ENCODE measurements at places on chromosomes 12 and 14.

- no peak for DNase-seq
Measured at GRCh38 chr12:108633534-108634248, at the start of gene SELPLG. SELPLG (minus strand) TSS chr12:108633894; CDS start chr12:108624307, 9,587 bp downstream.

DNA sequence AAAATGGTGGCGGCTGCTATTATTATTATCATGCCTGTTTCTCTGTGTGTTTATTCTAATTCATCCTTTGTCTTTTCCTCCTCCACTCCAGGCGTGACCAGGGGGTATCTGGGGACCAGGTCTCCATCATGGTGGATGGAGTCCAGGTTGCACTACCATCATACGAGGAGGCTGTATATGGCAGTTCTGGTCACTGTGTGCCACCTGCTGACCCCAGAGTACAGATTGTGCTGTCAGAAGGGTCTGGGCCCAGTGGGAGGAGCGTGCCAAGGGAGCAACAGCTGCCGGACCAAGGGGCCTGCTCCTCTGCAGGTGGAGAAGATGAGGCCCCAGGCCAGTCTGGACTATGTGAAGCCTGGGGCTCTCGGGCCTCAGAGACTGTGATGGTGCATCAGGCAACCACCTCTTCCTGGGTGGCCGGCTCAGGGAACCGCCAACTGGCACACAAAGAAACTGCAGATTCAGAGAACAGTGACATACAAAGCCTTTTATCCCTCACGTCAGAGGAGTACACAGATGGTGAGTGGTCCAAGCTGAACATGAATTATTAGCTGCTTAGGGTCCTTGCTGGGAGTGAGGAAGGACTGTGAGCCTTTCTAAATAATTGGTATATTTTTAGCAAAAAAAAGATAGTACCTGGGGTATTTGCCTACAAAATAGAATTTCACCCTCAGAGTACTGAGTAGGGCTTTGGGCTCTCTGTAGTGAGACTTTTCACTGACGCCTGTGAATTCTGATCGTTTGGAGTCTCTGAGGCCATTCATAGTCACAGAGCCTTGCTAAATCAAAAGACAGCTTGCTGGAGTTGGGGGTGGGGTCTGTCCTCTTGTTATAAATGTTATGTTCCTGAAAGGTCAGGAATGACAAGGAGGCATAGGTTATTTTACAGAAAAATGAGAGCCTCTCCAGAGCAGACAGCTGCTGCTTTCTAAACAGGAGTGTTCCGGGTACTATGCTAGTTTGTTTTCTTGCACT lies 58.1 kb upstream of the SRSF5 start:
- DNase-seq, result peak; percentile 49

GRCh38 chr12:123199936-123200335 lies 33.0 kb downstream of the MPHOSPH9 start:
- no peak for DNase-seq

GRCh38 chr14:88044776-88045446 lies 40.0 kb downstream of the GPR65 start:
- DNase-seq, result no peak

- no peak for DNase-seq
Measured at GRCh38 chr12:98341732-98342131, 173.7 kb upstream of the TMPO start.

DNA sequence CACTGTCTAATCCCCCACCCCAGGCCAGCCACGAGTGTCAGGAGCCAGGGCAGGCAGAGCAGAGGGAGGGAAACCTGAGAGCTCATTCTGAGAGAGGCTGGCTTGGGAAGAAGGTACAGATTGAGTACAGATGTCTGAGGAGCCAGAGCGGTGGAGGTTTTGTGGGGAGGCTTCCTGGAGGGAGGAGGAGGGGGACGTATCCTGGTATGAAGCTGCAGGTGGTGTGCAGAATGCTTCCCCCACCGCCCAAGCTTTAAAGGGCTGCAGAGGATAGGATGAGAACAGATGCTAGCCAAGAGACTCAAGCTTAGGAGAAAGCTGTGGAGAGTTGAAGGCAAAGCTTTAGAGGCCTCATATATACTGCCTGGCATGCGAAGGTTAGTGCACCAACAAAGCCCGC lies 3.2 kb upstream of the TAMALIN start:
- no peak for DNase-seq

GRCh38 chr12:3244219-3244750 lies 167.1 kb downstream of the TSPAN9 start:
- no peak for DNase-seq

DNA sequence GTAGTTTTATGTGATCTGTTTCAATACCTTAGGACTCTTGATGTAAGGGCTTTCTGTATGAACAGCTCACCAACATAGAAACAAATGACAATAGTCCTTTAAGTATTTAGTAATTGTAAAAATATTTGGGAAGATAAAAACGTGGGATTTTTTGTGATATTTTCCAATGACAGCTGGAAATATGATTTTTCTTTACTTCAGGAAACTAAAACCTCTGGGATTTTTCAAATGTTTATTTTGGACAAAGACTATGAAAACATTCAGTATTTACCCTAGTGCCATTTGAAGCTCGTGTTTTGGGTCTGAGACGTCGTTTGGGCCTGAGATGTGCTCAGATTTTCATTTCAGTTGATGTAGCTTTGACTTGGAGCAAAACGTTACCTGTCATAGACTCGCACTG lies 240.0 kb downstream of the BMP4 start:
- no peak for DNase-seq

- no peak for DNase-seq
Measured at GRCh38 chr14:91361233-91361811, 56.3 kb downstream of the CCDC88C start.

DNA sequence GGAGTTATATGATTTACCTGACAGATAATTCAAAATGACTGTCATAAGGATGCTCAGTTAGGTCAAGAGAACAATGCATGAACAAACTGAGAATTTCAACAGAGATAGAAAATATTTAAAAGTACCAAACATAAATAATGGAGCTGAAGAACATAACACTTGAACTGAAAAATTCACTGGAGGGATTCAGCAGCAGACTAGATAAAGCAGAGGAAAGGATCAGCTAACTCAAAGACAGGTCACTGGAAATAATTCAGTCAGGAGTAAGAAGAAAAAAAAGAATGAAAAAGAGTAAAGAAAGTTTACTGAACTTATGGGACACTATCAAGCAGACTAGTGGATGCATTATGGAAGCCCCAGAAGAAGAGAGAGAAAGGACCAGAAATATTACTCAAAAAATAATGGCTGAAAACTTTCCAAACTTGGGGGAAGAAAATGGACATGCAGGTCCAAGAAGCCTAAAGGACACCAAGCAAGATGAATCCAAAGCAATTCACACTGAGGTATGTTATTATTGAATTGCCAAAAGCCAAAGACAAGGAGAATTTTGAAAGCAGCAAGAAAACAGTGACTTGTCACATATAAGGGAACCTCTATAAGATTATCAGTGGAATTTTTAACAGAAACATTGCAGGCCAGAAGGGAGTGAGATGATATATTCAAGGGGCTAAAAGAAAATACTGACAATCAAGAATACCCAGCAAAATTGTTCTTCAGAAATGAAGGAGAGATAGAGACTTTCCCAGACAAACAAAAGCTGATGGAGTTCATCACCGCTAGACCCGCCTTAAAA lies 78.7 kb downstream of the GCH1 start:
- DNase-seq, result no peak
